ENCODE measurements at places on chromosomes 5 and 9.

GRCh38 chr9:116163293-116164055 is 9.9 kb downstream of the PAPPA start:
- no peak for DNase-seq

DNA sequence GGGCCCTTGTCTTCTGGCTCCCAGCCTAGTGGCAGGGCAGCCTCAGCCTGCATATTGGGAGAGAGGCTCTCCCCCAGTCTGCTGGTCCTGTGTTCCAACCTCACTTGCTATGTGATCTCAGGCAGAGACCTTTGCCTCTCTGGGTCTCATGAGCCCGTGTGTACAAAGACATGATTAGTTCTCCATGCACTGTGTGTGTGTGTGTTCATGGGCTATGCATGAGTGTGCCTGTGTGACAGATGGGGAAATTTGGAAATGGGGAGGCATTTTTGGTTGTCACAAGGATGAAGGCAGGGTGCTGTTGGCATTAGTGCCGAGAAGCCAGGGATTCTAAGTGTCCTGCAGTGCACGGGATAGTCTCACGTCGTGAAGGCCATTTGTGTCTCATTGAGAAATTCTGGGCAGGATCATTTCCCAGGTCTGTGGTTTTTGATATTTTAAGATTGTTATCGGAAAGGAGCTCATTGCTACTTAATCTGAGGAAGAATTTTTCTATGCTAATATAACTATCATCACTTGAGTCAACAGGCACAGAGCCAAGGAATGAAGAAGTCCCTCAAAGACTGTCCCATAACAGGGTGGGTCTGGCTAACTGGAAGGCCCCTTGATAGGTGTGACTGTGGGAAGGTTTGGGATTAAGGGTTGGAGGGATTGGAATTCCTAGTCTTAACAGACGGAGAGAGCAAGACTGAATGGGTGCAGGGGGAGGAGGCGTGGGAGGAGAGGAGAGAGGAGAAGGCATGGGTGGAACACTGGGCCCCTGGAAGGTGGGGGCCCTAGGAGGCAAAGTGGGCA is 168.5 kb downstream of the RGS3 start:
- DNase-seq, result no peak

DNA sequence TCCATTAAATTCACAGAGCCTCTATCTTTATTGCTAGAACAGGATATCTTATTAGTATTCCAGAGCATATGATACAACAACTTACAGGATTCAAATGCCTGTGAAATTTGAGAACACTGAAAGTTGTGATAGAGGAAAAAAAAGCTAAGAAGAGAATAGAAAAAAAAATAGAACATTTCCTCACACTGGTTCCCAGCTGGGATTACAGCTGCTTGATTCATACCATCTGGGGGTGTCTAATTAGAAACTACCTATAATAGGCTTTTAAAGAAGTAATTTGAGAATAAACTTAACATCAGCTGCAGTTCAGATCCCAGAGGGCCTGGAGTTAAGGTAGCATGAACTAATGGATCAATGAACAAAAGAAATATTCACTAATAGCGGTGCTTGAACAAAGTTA is 922.0 kb downstream of the CDH12 start:
- DNase-seq, result no peak

DNA sequence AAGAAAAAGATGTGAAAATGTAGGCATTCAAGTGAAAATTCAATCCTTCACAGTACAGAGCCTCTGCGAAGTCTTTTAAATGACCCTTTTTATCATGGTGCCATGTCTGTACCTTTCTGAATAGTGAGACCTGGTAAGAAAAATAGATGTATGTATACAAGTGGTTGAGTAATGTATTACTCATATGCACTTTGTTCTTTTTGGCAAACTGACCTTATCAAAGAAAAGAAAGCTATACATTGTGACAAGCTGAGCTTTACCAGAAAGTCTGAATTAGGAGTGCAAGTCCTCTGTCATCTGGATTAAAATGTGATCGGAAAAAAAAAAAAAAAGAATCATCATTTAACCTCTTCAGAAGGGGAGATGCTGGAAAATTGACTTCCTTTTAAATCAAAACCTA is 356.4 kb upstream of the CCNH start:
- no peak for DNase-seq

DNA sequence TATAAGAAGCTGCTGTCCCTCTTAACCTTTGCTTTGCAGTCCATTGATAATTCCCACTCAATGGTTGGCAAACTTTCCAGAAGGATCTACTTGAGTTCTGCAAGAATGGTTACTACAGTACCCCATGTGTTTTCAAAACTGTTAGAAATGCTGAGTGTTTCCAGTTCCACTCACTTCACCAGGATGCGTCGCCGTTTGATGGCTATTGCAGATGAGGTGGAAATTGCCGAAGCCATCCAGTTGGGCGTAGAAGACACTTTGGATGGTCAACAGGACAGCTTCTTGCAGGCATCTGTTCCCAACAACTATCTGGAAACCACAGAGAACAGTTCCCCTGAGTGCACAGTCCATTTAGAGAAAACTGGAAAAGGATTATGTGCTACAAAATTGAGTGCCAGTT is 27.8 kb upstream of the SETD9 start:
- DNase-seq, result no peak

DNA sequence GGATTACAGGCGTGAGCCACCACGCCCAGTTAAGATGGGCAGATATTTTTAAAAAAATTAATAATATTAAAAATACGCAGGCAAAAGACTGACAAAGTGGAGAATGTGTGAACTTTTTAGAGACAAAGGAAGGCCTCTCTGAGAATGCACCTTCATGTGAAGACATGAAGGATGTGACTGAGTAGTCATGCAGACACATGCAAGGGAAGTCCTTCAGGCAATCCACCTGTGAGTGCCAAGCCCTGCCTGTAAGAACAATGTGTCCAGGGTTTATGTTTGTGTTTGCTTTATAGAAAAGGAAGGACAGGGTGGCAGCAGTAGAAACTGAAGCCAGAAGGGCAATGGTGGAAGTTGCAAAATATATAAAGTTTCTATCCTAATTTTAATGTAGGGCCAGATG is 169.2 kb downstream of the EDIL3 start:
- no peak for DNase-seq

GRCh38 chr9:101453776-101454570 is 18.4 kb upstream of the ALDOB start:
- DNase-seq, result no peak

GRCh38 chr5:77744116-77744515 is 32.0 kb downstream of the TBCA start:
- no peak for DNase-seq

DNA sequence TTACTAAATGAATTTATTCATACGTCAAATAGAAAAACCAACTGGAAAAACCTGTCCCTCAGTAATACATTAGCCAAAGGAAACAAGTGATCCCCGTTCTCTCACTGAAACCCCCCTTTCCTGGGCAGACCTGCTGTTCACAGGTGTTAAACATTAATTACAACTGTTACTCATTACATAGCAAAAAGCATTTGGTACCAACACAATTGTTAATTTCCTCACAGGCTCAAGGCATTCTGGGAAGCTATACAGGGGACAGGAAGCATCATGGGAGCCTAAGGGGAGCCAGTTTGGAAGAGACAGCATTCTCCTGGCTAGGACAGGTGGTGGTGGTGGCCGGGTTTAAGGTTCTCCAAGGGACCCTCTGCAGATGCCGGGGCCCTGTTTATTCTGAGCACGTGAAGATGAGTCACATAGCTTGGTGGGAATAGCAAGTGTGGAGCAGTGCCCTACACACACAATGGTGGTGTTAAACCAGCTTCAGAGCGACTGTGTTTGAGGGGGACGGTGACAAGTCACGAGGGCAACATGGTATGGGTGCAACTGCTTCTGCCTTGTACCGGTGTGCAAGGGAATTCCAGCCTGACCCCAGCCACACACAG is 62.6 kb upstream of the SLC25A51 start:
- no peak for DNase-seq

DNA sequence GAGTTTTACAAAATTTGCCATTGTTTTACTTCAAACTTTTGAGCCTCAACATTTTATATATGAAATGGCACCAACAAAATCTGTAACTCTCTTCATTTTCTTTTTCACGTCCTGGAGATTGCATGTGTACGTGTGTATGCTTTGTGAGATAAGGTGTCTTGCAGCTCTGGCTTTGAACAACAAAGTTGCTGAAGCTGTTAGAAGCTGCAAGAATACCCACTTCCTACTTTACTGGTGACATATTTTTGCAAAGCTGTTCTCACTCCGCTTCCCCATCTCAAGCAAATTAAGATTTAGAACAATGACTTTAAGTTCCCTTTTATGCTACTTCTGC is 41.8 kb downstream of the FYB1 start:
- DNase-seq, result peak; percentile 79

GRCh38 chr9:136007276-136007933 is 46.2 kb upstream of the UBAC1 start:
- DNase-seq, result no peak

DNA sequence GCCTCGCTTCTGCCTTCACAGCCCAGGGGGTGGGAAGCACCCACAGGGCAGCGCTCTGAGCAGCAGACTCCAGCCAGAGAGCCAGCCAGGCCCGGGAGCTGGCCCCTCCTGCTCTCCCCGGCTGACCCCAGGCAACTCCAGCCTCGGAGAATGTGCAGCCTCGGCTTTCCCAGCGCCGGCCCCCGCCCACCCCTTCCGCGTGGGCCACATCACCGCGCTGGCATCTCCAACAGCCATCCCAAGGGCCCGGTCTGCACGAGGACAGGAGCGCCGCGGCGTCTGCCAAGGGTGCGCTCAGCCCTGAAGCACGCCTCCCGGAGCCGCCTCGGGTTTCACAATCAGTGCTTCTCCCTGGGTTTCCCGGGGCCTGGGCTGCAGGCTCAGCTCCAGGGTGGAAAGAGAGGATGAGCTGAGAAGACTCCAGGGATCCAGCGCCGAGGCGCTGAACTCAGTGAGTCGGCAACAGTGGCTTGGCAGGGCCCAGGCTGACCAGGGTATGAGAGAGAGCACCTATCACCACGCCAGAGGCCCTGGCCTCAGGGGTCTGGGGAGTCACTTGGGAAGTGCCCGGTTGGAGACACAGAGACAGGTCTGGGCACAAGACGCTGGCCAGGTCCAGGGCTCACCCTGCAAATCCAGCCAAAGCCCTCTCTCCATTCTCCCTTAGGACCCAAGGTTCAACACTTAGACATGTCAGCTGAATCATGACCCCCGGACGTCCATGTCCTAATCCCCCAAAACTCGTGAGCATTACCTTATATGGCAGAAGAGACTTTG is 79.6 kb downstream of the ADAMTS2 start:
- DNase-seq, result no peak

GRCh38 chr5:124743602-124744169 is 2.8 kb downstream of the ZNF608 start:
- no peak for DNase-seq

DNA sequence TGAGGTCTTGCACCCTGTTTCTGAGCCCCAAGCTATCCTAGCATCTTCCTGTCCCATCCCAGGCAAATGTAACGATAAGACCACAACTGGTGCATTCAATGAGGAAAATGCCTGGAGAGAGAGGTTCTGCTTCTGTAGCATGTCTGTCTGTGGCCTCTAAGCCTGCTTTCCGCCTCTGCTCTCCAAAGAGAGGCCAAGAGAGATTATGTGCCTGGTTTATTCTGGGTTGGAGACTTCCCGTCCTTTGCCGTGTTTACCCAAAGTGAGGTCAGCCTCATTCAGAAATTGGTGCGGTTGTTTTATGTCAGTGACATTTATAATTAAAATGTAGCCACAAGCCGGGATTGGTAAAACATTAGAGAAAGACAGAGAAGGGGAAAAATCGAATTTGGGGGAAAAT is 77.8 kb downstream of the FGF1 start:
- no peak for DNase-seq

- DNase-seq, result no peak
These were observed 218.2 kb downstream of the SLCO4C1 start for GRCh38 chr5:102077920-102078319.

- DNase-seq, result no peak
These were observed 25.3 kb downstream of the SMU1 start for GRCh38 chr9:33051144-33051543.

GRCh38 chr5:54514841-54515432 is 2.6 kb upstream of the SNX18 start:
- DNase-seq, result no peak

All from CD4-positive, alpha-beta T cell treated with Interleukin-4 for 4 hours (primary cell).